Activated T-cell treated with anti-CD3 and anti-CD28 coated beads, Interleukin-2, amount 50 U/mL, for 4 hours (primary cell): ENCODE measurements at places on chromosomes 3 and 15.

GRCh38 chr3:138332472-138333073 lies 2.9 kb upstream of the NME9 start:
- no peak for DNase-seq

DNA sequence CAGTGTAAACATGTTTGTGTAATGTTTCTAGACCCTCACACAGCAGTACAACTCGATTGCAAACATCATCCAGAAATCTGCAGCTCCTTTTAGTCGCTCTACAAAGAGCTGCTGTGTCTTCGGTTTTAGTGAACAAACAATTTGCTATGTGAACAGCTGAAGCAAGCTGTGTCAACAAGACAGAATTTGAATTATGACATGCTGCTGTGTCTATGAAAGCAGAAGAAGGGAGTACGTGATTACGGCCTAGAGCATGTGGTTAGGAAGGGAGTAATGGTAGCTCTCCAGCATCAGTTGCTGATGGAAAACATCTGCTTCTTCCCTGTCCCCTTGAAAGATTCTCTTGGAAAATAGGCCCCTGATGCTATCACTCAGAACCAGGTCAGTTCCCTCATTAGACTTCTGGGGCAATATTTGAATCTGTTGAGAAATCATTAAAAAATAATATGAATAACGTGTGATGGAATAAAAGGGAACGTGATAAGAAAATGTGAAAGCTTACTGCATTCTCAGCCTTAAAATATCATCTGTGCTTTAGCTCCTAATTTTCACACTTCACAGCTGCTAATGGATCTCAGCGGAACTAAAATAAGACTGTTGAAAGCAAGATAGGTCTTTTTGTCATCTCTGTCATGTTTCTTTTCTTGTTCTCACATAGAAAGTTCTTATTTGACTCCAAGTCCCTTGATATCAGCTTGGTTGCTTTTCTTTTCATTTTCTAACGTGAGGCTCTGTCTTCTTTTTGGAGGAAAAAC lies 891.5 kb downstream of the ROBO2 start:
- DNase-seq = no peak

GRCh38 chr3:65230261-65231139 lies 542.7 kb upstream of the ADAMTS9 start:
- DNase-seq = no peak

GRCh38 chr3:139546772-139547171 lies 7.2 kb upstream of the RBP1 start:
- no peak for DNase-seq

DNA sequence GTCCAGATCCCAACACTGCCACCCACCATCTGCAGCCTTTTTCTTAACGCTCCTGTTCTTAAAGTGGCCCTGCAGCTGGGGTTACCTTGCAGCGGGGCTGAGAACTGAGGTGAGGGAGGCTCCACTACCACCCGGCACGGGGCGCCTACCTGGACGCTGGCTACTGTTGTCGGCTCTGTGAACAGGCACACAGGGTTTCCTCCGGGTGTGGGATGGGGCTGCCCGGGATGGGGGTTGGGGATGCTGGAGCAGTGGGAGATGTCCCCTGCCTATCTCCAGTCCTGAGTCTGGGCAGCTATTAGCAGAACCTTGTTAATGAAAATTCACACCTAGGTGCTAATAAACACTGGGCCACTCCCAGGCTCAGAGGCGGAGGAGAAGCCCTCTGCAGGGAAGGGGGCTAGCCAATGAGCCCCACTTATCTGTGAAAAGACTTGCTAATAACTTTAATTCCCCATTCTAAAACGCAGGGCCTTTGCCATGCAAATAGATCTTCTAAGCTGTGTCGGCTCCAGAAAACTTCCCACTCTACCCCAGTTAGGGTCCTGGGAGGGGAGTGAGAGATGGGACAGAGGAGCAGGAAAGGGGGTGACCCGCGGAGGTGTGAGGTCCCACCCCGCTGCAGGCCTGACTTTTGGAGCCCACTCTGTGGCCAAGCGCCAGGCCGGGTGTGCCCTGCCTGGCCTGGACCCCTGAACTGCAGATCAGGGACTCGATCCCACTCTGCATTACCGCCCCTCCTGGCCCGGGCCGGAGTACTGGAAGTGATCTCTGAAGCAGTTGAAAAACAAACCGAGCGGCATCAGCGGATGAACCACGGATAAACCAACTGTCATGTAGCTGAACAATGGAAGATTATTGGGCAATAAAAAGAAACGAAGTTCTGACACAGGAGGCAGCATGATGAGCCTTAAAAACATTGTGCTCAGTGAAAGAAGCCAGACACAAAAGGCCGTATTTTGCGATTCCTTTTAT lies 3.1 kb downstream of the MESP1 start:
- DNase-seq = no peak

DNA sequence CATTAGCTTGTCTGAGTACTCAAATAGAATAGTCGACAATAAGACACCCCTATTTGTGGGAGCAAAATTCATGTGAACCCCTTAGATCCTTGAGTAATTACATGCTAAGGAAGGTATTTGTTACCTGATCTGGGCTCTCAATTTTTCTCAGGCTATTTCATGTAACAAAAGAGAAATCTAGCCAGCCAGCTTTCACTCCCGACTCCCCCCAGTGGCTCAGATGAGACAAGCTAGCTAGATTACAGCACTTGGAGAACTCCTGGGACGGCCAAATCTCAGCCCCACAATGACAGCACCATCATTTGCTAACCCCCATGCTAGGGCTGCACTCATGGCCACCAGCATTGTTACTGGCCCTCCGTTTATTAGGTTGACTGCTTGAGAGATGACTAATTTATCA lies 41.3 kb downstream of the GLDN start:
- no peak for DNase-seq

DNA sequence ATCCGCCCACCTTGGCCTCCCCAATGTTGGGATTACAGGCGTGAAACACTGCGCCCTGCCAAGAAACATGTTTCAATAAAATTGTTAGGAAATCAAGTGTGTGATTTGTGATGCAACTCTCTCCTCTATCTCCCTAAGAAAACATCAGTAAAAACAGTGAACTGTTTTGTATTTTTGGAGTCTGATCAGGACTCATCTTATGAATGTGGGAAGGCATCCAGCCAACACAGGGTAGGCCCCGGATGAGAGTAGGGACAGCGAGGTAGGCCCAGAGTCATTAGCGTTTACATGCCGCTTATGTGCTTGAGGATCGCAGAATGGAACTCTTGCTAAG lies 884 bp upstream of the GLYCTK start:
- no peak for DNase-seq

GRCh38 chr3:122560680-122561079 lies 3.4 kb downstream of the PARP9 start:
- DNase-seq = peak; percentile 49

- DNase-seq = no peak
Observed at GRCh38 chr3:194671511-194671899, 486 bp downstream of the LSG1 start.

GRCh38 chr3:149581681-149582370 lies 76.0 kb downstream of the WWTR1 start:
- no peak for DNase-seq

DNA sequence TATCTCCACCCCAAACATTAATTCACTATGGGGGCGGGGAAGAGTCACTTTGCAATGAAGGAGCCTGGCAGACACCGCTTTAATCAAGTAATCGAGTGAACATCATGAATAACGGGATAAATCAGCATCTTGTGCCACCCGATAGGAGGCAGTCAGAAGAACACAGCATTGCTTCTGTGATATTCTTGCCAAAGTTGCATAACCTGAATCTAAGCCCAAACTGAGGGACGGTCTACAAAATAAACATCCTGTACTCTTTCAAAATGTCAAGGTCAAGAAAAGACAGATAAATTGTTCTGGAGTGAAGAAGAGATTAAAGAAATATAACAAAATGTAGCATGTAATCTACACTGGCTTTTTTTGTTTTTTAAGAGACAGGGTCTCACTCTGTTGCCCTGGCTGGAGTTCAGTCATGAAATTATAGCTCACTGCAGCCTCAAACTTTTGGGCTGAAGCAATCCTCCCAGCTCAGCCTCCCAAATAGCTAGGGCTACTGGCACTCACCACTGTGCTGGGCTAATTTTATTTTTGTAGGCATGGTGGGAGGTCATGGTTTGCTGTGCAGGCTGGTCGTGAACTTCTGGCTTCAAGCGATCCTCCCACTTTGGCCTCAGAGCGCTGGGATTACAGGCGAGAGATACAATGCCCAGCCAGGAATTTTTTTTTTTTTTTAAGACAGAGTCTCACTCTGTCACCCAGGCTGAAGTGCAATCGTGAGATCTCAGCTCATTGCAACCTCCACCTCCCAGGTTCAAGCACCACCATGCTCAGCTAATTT lies 20.1 kb upstream of the VWA5B2 start:
- DNase-seq = no peak

DNA sequence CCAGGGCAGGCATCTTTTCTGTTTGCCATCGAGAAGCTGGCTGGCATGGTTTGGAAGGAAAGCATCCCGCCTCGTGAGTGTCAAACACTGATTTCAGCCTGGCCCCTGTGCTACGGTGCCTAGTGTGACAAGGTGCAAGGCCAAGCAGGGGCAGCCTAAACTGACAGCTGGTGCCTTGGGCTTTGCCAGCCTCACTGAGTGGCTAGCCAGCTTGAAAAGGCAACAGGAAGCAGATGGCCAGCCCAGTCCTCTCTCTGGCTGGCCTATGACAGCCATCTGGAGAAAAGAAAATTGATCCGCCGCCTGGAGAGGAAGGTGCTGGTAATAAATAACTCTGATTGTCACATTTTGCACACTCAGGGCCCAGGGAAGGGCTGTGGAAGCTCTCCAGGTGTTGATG lies 52.2 kb downstream of the C3orf85 start:
- DNase-seq = no peak

GRCh38 chr15:63442080-63442479 lies 60.4 kb upstream of the CA12 start:
- no peak for DNase-seq

DNA sequence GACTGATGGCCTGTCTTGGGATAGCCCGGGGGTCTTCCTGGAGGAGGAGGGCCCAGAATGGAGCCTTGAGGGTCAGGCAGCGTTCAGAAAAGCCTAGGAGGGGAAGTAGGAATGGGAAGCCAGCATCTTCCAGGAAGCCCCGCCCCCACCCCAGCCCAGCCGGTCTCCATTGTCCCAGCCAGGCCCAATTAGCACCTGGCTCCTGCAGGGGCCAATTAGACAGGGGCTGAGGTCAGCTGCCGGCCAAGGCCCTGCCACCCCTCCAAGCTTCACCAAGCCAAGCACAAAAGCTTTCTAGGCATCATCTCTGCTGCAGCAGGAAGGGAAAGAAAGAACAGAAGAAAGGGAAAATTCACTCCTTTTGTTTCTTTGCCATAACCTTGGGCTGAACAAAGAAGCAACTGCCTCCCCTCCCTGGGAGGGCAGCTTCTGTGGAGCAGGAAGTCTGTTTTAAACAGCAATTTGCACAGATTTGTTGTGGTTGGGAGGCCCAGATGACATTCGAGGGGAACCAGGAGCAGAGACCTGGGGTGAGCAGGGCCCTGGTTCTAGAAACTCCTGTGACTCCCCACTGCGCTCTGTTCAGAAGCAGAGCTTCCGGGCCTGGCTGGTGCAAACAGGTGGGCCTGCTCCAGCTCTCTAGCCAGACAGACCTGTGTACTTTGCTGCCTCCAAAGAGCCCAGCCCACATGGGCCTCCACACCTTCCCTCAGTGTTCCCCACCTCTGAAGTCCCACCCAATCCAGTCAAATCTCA lies 47.7 kb downstream of the CYP11A1 start:
- DNase-seq = no peak

DNA sequence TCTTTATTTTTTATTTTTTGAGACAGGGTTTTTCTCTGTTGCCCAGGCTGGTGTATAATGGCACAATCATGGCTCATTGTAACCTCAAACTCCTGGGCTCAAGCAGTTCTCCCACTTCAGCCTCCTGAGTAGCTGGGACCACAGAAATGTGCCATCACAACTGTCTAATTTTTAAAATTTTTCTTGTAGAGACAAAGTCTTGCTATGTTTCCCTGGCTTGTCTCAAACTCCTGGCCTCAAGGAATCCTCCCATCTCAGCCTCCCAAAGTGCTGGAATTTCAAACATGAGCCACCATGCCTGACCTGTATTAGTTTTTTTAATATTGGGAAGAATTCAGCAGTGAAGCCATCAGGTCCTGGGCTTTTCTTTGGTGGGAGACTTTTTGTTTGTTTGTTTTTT lies 13.6 kb upstream of the CLDN11 start:
- no peak for DNase-seq

GRCh38 chr3:51522273-51522962 lies 16.1 kb upstream of the RAD54L2 start:
- no peak for DNase-seq

DNA sequence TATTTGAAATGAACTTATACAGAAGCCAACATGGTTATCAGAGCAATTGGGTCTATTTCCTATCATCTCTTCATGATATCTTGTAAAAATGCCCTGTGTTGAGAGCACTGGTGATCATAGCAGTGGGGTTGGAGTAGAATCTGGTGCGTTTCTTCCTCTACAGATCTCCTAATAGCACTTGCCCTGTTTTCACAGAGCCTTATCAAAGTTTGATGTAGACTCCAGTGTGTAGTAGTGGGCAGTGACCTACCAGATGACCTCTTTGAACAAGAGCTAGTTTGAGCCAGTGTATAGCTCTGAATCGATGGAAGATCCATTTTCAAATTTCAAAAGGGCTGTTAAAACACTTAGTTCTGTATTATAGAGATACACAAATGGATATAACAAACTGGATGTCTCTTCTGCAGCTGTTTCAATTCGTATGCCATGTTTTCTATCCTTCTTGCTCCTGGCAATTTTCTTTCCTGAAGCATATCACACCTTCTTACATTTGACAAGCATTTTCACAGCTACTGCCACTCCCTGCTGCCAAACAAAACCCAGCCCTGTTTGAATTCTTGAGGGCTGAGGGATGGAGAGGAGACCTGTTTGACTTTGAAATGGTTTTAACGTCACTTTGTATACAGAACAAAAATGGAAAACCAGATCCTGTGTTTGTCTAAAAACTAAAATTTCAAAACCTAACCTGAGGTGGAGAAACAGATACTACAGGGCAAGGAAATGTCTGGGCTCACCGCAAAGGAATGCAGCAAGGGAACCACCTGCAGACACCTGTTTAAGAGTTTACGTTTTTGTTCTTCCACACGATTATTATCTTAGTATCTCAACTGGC lies 354.5 kb upstream of the TPRG1 start:
- no peak for DNase-seq

GRCh38 chr3:24595796-24596195 lies 101.1 kb upstream of the THRB start:
- no peak for DNase-seq

- no peak for DNase-seq
Observed at GRCh38 chr15:31318429-31318828, 8.2 kb upstream of the KLF13 start.
